ENCODE measurements at places on chromosomes 3 and 15. TPM values are rescaled to one million over a fixed set of nuclear protein-coding genes. Genes with fewer than 3 reads are reported as not detected.

- no peak for DNase-seq
Observed at GRCh38 chr15:81754078-81754477, 291.7 kb downstream of the MEX3B start.

- DNase-seq = no peak
Observed at GRCh38 chr3:14398797-14399106, 3.7 kb upstream of the SLC6A6 start.

The FBLN2 gene
- 185 TPM for total RNA-seq

- no peak for DNase-seq
Observed at GRCh38 chr3:194503081-194503531, 16.3 kb upstream of the ATP13A3 start.

The FRMD4B gene
- 37.8 TPM for total RNA-seq

GRCh38 chr15:39583596-39584265, 2.9 kb downstream of the THBS1 start:
- DNase-seq = no peak

- no peak for DNase-seq
Observed at GRCh38 chr15:45259796-45260195, 7.8 kb downstream of the SLC28A2 start.

- DNase-seq = no peak
Observed at GRCh38 chr3:120487191-120487650, 36.4 kb upstream of the FSTL1 start.

The C2CD4A gene
- total RNA-seq = not detected

- no peak for DNase-seq
Observed at GRCh38 chr15:93861413-93861812, 369.9 kb upstream of the MCTP2 start.

Measured in right atrium auricular region (tissue), 2 donors.